ENCODE measurements at places on chromosomes 2 and 18. TPM values are rescaled to one million over a fixed set of nuclear protein-coding genes. Genes with fewer than 3 reads are reported as not detected.

- DNase-seq, result no peak
Observed at GRCh38 chr2:238022594-238023157, 38.1 kb upstream of the SCLY start.

- no peak for DNase-seq
Observed at GRCh38 chr2:65503746-65504145, 71.3 kb upstream of the SPRED2 start.

- DNase-seq, result no peak
Observed at GRCh38 chr18:70377317-70377799, 88.5 kb downstream of the SOCS6 start.

Gene CBLN2
- total RNA-seq, result not detected

Gene SLC14A1
- total RNA-seq, result 0.86 TPM

Gene LYG2
- not detected for total RNA-seq

Data from activated CD4-positive, alpha-beta T cell treated with anti-CD3 and anti-CD28 coated beads, Interleukin-2, amount 10 ng/mL, durations not matched to agents 24 days and 14 days (primary cell).